ENCODE measurements at places on chromosomes 12 and 14.

GRCh38 chr14:61611880-61612630, 83.3 kb upstream of the HIF1A start:
- peak; percentile 42 for DNase-seq

DNA sequence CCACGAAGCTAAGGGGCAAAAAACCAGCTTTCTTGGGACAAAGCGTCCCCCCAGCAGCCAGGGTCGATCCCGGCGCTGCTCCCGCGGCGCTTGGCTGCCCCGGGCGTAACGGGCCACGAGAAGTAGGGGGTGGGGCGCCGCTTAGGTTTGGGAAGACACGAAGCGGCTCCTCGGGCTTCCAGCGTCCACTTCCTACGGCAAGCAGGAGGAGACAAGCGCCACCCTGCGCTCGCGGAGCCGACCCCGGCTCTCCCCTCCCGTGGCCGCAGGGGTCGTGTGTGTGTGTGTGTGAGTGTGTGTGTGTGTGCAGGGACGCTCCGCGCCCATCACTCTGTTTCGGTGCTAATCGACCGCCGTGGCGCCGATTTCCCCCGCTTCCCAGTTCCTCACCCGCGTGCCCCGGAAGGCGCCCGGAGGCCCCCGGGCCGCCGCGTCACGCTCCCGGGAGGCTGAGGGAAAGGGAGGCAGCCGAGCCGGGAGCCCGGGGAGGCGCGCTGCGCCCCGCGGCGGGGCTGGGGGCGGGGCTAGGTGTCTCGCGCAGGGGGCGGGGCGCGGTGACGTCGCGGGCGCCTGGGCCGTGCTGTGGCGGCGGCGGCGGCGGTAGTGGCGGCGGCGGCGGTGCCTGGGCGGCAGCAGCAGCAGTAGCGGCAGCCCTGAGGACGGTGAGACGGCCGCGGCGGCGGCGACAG, at the start of gene ERC1:
TSS of gene ERC1 (plus strand) at position 563 of the 689 bp plus-strand sequence. CDS start 36,681 bp downstream, outside the sequence.
- DNase-seq, result peak; percentile 89

DNA sequence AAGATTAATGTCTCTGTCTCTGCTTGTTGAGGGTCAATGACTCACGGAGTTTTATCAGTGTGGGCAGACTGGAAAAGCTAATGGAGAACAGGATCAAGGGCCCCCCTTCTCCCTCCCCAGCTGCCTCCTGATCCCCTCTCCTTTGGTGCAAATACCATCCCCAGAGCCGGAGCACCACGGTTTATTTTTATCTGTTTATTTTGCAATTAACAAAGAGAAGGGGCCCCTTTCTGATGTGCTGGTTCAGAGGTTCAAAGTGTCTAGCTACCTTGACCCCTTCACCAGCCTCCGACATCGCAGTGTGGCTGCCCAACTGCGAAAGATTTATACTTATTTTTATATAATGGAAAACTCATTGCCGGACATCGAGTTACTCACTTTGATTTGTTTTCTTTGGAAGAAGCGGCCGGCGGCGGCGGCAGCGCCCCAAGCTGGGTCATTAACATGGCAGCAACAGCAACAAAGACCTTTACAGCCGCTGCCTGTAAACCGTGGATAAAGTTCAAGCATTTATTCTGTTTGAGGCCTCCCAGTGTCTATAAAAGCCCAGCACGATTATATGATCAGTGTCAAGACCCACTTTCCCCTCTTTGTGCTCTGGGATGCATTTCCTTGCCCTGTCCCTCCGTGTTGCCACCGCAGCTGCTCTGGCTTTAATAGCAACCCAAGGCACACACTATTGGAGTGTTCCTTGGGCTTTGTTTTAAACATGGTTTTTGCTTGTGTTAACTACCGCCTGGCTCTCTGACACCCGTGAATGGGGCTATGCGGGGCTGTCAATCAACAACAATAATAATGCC, 47.4 kb upstream of the PARP11 start:
- no peak for DNase-seq

- peak; percentile 85 for DNase-seq
Measured at GRCh38 chr12:15627995-15628945, 160.9 kb downstream of the EPS8 start.

GRCh38 chr14:29927376-29928116, at the start of gene PRKD1:
Gene PRKD1, minus strand, starts transcription at chr14:29927847.
- peak; percentile 71 for DNase-seq

All from AG10803 (cell line).